ENCODE measurements at places on chromosomes 2 and 18.

DNA sequence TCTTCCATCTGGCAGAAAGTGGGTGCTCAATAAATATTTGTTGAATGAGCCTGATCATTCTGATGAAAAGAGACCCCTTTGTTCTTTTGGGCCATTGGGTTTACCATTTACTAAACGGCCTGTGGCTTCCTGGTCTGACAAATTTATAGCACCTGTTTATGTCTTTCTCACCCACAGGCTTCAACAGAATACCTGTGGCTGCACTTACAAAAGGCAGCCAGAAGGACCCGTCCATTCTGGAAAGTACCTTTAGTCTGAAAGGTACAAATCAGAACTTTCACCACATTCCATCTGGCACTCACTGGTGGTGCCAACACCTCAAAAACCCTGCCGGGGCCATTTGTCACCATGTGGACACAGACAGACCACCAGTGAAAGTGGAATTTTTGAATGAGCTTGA is 167.5 kb downstream of the ETAA1 start:
- no peak for DNase-seq

- no peak for DNase-seq
Measured at GRCh38 chr2:181686576-181687185, 6.4 kb upstream of the NEUROD1 start.

GRCh38 chr2:241217320-241218031 is 29.0 kb downstream of the ANO7 start:
- DNase-seq: peak; percentile 87

DNA sequence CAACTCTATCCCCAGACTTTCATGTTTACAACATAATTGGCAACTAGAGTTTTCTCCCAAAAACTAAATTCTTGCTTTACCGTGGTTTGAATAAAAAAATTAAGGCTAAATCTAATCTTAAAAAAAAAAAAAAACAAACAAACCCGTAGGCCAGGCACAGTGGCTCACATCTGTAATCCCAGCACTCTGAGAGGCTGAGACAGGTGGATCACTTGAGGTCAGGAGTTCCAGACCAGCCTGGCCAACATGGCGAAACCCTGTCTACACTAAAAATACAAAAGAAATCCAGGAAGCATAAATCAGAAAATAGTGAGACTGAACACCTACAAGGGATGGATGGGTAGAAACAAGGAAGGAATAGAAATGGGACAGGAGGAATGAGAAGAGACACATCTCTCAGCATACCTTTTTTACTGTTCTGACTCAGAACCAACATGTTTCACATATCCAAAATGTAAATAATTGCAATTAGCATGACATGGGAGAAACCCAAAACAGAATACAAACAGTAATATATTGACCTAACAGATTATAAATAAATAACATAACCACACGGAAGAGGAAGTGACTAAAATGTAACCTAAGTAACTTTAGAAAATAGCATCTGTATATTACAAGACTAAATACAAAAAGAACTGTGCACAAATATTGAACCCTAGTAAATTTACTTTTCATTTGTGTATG is 17.5 kb downstream of the MGAT4A start:
- no peak for DNase-seq

DNA sequence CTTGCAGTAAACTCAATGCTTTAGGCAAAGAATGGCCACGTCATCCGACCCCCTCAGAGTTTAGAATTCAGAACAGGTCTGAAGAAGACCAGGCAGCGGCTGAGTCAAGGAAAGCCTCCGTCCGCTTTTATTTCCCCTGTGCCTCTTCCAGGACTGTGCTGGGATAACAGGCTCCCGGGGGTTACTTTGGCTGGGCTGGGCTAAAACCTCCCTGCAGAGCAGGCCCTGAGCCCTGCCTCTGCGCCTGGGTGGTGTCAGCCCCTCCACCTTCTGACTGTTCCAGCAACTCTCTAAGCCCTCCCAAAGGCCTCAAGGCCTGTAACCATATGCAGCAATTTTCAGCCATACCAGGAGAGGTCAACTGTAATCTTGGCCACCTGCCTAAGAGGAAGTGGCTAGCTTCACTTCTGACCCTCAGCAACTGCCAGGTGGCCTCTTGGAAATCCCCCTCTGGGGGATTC is 166.5 kb downstream of the RPIA start:
- DNase-seq: no peak

- no peak for DNase-seq
Measured at GRCh38 chr18:8051453-8051852, 484.3 kb downstream of the PTPRM start.
